ENCODE measurements at places on chromosomes 5 and 9.

- no peak for DNase-seq
These were observed 22.1 kb downstream of the PTCH1 start for GRCh38 chr9:95494416-95495371.

GRCh38 chr5:139474890-139475791 lies 4.3 kb downstream of the SMIM33 start:
- no peak for DNase-seq

DNA sequence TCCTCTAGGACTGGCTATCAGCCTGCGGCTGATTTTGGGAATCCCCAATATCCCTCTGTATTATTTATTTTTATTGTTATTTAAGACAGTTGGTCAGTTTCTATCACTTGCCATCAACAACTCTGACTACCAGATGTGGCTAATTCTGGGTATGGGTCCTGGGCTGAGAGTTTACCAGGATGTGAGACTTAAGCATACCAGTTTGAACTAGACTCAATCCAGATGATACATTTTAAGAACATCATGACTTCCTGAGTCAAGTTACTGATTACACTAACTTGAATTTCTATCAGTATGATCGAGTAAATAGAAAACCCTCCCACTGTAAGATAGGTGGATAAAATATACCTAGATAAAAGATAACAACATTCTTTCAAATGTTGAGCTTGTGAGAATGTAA lies 634.0 kb downstream of the MAT2B start:
- no peak for DNase-seq

DNA sequence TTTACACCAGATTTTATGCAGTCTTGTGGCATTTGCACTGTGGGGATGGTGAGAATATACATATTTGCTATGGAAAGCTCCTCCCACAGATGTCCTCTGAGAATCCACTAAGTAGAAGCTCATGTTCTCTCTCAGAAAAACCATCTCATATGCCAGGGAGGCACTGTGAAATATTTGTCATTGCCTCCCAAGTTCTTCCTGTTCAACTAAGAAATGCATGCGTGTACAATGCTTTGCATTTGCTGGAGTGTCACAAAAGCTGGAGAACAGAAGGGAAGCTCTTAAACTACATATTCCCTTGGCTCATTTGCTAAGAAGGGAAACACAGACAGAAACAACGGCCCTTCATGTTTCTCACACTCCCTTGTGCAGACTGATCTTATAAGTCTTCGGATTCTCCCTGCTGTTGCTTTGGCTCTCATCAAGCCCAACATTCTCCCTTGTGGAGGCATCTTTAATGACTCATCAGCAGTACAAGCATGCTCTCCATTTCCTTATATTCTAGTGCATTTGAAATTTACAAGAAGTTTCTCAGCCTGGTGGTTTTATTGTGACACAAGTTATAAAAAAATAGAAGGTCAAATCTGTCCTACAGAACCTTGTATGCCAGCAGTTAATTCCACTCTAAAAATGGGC lies 220.6 kb downstream of the TRIM36 start:
- no peak for DNase-seq

GRCh38 chr5:40679913-40680681 lies at the start of gene PTGER4:
TSS of gene PTGER4 (plus strand) at chr5:40679915. CDS start at chr5:40680994, 1,079 bp downstream.
- no peak for DNase-seq

- DNase-seq = no peak
These were observed 121.4 kb upstream of the SV2C start for GRCh38 chr5:75961818-75962217.

GRCh38 chr5:36045895-36046294 lies 20.8 kb downstream of the UGT3A2 start:
- no peak for DNase-seq

GRCh38 chr5:17305017-17305416 lies 87.6 kb downstream of the BASP1 start:
- no peak for DNase-seq

- no peak for DNase-seq
These were observed 118.1 kb upstream of the ERCC6L2 start for GRCh38 chr9:95757439-95757838.

DNA sequence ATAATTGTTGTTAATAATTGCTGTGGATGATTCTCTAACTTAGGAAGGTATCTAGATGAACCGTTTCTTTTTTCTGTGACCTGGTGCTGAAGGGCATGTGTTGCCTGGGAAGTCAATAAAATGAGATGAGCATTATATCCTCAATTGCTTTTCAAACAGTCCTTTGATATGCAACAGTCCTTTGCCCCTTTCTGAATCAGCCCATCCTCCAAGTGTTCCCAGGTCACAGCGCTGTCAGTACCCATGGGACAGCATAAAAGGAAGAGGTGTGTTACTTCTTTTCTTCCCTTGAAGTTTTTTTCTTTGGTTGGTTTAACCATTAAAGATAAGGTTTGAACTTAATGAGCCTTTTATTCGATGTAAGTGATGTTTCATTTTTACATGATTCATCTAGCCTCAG lies 651.8 kb downstream of the SEMA5A start:
- DNase-seq = no peak

GRCh38 chr9:109182940-109183798 lies 16.1 kb upstream of the FRRS1L start:
- DNase-seq = no peak

- DNase-seq = no peak
These were observed 72.1 kb downstream of the LRSAM1 start for GRCh38 chr9:127523312-127523851.

DNA sequence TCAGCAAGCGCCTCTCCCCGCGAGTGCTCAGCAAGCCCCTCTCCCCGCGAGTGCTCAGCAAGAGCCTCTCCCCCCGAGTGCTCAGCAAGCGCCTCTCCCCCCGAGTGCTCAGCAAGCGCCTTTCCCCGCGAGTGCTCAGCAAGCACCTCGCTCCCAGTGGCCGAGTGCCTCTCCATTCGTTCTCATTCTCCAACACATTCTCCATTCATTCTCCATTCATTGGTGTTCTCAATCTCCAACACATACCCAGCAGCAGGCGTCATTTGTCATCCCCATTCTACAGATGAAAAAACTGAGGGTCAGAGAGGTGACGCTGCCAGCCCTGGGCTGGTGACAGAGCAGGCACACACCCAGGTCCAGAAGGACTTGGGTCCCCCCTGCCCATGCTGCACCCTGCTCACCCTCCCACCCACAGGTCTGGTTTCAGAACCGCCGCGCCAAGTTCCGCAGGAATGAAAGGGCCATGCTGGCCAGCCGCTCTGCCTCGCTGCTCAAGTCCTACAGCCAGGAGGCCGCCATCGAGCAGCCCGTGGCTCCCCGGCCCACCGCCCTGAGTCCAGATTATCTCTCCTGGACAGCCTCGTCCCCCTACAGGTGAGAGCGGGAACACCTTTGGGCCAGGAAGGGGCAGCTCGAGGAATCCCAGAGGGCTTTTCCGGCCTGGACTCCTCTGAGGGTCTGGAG lies 32.5 kb downstream of the PTGES start:
- DNase-seq = no peak

DNA sequence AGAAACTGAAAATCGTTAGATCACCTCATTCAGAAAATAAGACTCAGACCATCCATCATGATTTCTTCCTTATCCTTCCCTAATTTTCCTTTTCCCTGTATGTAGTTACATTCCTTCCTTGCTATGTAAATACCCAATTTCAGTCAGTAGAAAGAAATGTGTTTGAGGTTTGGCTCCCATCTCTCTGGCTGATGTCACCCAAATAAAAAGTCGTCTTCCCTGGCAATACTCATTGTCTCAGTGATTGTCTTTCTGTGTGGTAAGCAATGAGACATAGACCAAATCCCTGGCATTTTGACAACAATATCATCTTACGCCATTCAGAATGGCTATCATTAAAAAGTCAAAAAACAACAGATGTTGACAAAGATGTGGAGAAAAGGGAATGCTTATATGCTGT lies 303.9 kb upstream of the EDIL3 start:
- no peak for DNase-seq

- DNase-seq = no peak
These were observed 244.4 kb downstream of the MAST4 start for GRCh38 chr5:66840511-66841013.

DNA sequence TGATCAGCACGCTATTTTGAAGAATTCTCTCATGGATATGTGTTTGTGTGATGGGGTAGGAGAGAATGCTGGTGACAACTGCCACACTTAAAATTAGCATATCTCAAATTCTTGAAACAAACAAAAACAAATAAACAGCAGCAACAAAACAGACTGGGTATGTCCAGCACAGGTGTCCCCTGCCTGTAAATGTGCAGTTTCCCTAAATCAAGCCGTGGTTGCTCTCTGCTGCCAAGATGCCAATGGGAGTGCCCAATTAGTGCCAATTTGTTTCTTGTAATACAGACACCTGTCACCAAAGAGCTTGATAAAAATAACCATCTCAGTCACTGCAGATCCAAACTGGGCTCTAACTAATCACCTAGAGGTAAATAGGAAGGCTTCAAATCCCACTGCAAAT lies 144.2 kb upstream of the SMARCA2 start:
- DNase-seq = no peak
